NCI-H187 (cell line): ENCODE measurements at places on chromosomes 11 and 22.
A peak's percentile ranks its signal among the peaks of the same experiment; 100 is the strongest.

DNA sequence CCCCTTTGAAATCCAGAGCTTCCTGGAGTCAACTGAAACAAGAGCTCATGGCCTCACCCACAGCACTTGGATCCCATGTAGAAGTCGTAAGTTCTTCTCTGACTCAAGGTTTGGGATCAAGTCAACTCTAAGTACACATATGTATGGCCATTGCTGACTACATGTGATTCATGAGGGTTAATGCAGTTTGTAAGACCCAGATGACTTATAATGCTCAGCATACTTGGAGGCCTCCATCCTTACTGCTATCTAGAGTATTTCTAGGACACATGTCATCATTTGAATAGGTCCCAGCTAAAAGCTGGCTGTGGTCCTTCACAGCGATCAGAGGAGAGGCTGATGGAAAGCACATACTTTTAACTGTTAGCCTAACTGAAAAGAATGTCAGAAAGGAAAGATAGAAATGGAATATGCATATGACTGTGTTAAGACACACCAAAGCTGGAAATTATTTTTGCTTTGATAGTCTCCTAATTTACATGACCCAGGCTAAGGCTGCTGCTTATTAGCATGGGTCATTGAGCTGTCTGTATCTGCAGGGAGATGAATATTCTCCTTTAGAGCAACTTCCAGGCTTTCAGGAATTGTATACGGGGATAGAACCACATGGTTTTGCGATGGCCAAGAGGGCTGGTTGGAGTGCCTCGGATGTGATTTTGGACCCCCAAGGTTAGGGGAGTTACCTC, 76.3 kb downstream of the NTM start:
- DNase-seq = no peak

DNA sequence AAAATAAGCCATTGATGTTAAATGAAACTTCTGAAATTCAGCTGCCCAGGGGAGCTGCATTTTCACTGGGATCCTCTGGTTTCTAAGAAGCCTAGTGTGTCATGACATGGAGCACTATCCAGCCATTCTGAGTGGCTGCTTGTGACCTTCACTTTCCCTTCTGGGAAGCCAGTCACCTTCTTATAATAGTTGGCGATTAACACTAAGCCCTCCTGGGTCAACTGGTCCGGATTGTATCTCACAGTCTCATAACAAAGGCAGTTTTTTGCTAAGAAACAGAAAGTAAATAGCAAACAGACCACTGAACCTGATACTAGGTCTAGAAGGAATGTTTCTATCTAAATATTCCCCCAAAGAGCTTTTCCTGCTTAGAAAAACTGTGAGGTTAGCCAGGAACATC, 7.9 kb downstream of the CSRP3 start:
- no peak for DNase-seq

DNA sequence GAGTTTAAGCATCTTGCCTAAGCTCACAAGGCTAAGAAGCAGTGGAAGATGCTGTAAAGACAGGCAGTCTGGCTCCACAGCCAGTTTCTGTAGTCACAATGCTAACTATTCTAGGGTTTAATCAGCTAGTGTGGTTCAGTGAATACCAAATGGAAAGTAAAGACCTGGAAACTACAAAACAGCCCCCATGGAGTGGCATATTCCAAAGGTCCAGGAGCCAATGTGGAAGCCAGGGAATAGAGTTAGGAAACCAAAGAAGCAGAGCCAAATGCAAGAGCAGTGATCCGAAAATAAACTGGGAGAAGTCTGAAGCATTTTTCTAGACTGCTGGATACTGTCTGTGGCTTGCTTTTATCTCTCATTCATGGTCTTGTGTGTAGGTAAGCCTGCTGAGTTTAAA, 731.2 kb upstream of the ANO5 start:
- DNase-seq = no peak

GRCh38 chr11:12723421-12724300, 49.4 kb downstream of the TEAD1 start:
- peak; percentile 18 for DNase-seq

DNA sequence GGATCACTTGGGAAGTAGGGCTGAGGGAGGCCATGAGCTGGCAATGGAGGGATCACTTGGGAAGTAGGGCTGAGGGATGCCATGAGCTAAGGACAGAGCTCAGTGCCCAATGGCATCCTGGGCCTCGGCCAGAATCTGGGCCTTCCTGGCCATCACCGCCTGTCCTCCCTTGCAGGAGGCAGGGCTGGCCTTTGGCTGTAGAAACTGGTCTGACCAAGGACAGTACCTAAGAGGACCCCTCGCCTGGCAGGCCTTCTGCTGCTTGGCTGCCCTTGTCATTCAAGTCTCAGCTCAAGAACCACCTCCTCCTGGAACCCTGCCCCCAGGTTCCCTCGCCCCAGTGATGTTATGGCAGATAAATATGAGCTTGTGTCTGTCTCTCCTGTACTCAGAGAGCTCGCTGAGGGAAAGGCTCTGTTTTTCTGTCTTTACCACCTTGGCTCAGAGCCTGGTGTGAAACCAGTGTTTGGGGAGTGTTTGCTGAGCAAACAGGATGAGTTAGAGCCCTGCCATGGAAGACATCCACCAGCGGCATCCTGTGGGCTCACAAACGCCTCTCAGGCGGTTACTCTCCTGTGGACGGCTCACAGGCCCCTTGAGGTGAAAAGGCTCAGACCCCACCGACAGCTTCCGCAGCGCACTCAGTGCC, 19.3 kb upstream of the RASL10A start:
- no peak for DNase-seq

DNA sequence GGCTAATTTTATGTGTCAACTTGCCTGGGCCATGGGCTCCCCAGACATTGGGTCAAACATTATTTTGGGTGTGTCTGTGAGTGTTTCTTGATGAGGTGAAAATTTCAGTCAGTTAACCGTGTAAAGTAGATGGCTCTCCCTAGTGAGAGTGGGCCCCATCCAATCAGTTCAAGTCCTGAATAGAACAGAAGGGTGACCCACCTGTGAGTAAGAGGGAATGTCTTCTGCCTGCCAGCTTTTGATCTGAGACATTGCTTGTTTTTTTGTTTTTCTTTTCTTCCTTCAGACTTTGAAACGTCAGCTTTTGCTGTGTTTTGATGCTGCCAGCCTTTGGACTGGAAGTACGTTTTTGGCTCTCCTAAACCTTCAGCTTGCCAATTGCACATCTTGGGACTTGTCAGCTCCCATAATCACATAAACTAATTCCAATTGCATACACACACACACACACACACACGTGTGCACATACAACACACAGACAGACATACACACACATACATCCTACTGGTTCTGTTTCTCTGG, 300.1 kb downstream of the CNTN5 start:
- DNase-seq = no peak

- peak; percentile 22 for DNase-seq
Measured at GRCh38 chr11:14357881-14358728, 878 bp downstream of the RRAS2 start.

DNA sequence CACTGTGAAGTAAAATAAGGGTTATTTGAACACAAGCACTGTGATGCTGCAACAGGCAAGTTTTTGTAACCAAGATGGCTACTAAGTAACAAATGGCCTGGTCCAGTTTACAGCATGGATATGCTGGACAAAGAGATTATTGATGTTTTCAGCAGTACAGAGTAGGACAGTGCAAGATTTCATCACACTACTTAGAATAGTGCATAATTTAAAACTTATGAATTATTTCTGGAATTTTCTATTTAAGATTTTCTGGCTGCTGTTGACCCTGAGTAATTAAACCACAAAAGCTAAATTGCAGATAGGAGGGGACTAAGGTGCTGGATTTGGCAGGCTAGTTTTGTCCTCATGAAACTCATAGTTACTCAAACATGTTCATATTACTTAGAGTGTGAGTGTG, 33.1 kb downstream of the CEP295 start:
- DNase-seq = no peak

DNA sequence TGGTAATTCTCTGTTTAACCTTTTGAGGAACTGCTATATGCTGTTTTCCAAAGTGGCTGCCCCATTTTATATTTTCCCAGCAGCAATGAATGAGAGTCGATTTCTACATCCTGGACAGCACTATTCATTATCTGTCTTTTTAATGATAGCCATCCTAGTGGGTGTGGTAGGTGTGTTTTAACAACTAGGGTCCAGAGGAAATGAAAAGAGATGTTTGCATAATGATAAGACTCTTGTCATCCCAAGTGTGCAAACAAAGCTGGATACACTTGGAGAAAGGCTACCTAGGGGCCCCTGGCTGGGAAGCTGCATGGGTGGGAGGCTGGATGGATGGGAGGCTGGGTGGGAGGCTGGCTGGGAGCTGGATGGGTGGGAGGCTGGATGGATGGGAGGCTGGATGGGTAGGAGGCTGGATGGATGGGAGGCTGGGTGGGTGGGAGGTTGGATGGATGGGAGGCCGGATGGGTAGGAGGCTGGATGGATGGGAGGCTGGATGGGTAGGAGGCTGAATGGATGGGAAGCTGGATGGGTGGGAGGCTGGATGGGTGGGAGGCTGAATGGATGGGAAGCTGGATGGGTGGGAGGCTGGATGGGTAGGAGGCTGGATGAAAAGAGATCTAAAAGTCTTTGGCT, 158.0 kb downstream of the DSCAML1 start:
- no peak for DNase-seq

DNA sequence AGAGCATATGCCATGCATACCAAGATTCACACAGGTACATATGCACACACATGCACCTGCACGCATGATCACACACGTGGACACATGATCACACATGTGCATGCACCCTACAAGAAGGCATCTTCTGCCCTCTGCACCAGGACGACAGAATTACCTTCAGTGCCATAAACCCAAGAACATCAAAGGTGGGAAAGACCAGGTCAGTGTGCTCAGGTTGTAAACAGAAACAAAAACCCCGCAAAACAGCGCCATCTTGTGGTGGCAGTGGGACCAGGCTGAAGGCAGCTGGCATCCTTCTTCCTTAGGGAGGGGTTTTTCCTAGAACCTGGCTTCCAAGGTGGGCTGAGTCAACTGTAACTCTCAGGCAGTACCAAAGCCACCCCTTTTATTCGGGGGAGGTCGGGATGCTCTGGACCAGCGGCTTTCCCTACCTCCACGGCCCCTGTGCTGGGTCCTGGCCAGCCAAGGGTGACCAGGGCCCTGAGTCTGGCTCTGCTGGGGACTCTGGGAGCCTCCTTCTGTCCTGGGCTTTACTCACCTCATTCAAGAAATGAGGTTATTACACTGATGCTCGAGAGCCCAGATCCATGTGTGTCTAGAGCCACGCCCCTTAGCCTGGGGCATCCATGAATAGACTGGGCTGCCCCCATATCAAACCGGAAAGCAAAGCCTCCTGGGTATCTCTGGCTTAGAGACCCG, 69.4 kb upstream of the FGF3 start:
- DNase-seq = peak; percentile 24

GRCh38 chr11:120389693-120390584, 53.7 kb downstream of the ARHGEF12 start:
- no peak for DNase-seq

DNA sequence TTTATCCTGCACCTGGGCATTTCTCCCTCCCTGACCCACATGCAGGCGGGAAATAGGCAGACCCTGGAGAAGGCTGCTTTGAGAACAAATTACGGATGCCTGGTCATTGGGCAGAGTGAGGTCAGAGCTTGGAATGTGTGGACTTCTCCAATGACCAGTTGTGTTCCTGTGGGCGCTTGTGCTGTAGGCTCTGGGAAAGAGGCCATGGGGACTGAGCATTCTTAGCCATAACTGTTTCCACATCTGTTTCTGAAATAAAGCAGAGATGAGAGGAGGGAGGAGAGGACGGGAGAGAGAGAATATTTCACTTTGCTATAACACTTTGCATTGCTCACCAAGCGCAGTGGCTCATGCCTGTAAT, 11.2 kb upstream of the TMEM184B start:
- no peak for DNase-seq

DNA sequence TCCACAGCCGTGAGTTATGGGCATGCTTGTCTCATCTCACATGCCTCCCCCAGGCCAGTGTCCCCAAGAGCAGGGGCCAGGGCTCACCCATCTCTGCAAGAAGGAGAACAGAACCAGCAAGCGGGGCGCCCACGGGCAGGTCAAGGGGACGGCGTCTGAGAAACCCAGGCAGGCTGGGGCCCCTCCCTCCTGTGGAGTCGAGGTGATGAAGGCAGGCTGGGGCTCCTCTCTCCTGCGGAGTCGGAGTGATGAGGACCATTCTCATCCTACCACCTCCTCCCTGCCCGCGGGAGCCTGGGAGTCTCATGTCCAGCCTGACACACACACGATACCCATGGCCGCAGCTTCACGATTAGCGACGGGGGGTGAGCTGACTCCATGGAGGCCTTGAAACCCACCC, 141.9 kb downstream of the CTTN start:
- DNase-seq = no peak

DNA sequence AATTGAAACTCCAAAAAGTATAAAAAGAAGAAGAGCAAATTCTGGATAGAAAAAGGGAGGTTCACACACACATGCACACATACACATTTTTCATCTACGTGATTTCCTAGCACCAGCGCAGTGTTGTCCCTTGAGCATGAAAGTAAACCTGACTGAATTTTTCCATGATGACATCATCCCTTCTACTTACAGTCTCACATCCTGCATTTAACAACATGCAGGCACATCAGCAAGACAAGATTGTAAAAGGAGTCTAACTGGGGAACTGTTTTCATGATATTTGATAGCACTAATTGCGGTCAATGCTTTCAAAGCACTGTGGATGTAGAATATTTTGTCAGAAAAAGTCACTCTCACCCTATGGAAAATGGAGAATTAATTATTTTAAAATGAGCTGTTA, 36.6 kb downstream of the GAS2 start:
- DNase-seq = peak; percentile 46

DNA sequence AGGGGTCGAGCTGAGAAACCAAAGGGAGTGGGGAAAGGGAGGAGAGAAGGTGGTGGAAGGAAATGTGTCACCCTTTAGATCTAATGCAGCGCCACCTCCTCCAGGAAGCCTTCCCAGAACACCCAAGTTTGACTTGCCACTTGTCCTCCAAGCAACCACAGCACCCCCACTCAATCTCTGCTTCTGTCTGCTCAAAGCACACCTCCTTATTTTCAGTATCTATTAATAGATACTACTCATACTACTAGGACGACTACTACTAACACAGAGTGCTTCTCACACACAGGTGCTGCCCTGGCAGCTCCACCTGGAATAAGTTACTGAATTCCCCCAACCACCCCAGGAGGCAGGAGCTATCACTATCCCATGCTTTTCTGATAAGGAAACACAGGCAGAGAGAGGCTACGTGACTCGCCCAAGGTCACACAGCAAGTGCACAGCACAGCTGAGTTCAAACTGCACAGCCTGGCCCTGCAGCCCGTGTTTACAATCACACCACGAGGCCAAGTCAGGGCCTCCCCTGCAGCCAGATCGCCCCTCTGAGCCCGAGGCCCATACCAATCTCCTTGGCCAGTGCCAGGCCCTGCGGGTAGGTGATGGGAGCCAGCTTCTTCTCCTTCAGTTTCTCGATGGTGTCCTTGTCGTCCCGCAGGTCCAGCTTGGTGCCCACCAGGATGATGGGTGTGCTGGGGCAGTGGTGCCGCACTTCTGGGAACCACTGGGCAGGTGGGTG, 13.2 kb downstream of the RAC2 start:
- DNase-seq = no peak

GRCh38 chr11:131299598-131300438, 70.6 kb upstream of the NTM start:
- DNase-seq = no peak

DNA sequence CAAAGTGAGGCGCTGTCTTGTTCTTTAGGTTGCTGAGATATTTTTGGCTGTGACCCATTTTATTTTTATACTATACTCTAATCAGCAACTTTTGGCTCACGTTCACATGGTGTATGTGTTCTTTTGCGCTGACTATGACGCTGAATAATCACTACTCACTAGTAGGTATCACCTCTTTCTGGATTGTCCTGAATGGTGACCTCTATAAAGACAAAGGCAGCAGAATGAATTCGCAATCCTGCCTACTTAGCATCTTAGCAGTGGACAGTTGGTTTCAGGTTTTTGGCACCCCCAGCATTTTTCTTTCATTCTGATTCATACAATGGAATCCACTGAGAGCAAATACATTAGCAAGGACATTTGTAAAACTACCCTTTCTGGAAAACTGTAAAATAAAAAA, 351.3 kb downstream of the JRKL start:
- DNase-seq = no peak
